ENCODE measurements at places on chromosomes 16 and 17.

GRCh38 chr17:80248001-80248893 lies 12.4 kb upstream of the RNF213 start:
- DNase-seq: no peak

GRCh38 chr16:89094252-89094879 lies 714 bp downstream of the ACSF3 start:
- no peak for DNase-seq

DNA sequence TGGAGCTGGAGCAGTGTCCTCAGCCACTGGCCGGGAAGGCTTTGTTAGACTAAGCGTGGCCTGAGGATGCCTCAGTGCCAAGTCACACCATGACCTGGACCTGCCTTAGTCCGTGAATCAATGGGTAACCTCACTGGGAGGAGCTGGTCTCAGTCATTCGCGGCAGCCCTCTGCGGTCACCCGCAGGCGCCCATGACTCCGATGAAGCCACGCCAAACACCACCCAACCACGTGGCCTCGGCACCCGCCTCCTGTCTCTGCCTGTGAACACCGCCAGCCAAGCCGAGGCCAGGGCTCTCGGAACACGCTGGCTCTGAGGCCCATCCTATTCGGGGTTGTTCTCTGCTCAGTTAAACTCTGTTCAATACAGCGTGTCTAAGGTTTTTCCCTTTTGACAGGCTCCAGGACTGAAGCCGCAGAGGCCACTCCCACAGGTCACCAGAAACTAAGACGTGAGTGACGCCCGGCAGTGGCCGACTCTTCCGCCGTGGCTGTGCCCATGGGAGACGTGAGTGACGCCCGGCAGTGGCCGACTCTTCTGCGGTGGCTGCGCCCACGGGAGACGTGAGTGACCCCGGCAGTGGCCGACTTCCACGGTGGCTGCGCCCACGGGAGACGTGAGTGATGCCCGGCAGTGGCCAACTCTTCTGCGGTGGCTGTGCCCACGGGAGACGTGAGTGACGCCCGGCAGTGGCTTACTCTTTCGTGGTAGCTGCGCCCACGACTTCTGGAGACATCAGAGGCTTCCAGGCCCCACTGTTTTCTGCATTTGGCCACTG lies 16.8 kb upstream of the PABPN1L start:
- no peak for DNase-seq

- peak; percentile 80 for DNase-seq
These were observed 421 bp upstream of the DLX4 start for GRCh38 chr17:49968405-49969133.

DNA sequence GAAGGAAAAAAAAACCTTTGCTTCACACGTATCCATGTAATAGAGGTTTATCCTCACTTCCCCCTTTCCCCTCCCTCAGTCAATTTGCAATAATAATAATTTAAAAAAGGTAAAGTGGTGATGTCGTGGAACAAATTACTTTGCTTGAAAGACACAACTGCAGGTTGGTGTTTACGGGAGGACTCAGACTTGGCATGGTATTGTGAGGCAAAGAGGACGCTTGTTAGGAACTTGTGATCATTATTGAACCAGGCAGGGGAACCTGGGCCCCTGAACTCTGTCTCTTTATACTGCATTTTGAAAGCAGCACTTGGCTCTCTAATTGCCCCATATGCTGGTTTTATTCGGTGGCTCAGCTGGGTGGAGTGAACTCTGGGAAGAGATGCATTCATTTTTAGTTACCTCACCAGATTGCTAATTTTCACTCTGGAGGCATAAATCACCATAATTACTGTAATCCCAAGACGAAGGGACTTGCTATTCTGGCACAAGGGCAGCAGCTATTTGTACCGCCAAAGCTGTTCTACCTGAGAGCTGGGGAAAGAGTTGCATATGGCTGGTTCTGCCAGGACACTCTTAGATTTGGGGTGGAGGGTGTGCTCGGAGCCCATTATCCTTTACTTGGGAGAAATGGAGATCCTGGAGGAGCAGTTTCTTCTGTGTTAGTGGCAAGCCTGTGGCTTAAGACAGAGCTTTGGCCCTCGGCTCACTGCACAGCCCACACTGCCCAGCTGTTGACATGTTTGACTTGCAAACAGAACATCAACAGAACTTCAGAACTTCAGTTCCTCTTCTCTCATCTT lies 5.7 kb upstream of the DHX8 start:
- DNase-seq: no peak

GRCh38 chr17:58370309-58370708 lies 18.3 kb upstream of the SUPT4H1 start:
- DNase-seq: no peak

- no peak for DNase-seq
These were observed 19.7 kb upstream of the INTS2 start for GRCh38 chr17:61947367-61948078.

DNA sequence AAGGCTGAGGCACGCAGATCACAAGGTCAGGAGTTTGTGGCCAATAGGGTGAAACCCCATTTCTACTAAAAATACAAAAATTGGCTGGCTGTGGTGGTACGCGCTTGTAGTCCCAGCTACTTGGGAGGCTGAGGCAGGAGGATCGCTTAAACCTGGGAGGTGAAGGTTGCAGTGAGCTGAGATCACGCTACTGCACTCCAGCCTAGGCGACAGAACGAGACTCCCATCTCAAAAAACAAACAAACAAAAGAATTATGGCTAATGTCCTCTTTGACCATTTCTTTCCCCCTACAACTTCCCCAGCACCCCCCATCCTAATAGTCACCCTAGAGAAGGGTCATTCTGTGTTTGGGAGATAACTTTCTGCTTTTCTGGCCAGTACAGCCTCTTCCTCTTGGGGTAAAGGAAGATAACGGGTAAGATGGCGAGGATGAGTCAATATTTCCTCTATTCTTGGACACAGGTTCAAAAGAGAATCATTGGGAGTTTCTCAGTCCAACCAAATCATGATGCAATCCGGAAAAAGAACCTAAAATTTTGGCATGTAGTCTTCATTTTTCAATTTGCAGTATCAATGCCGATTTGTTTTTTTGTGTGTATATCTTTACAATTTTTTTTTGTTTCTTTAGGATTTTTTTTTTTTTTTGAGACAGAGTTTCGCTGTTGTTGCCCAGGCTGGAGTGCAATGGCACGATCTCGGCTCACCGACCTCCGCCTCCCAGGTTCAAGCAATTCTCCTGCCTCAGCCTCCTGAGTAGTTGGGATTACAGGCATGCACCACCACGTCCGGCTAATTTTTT lies 107.6 kb upstream of the MED13 start:
- no peak for DNase-seq

DNA sequence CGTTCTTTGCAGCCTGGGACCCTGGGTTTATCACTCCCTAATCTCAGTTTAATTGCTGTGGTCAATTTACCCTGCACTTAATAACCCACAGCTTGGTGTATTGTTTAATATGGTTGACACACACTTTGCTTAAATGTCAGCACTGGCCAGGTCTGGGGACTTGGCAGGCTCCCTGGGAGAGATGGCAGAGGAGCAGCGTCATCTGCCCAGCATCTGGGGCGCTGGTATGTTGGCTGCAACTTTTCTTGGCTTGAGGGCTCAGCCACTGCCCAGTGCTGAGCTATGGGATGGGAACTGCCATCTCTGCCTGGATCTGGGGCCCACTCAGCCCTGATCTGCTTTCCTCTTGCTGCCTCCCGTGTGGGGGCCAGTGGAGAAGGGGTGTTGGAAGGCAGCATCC lies 115.7 kb upstream of the IRX3 start:
- no peak for DNase-seq

DNA sequence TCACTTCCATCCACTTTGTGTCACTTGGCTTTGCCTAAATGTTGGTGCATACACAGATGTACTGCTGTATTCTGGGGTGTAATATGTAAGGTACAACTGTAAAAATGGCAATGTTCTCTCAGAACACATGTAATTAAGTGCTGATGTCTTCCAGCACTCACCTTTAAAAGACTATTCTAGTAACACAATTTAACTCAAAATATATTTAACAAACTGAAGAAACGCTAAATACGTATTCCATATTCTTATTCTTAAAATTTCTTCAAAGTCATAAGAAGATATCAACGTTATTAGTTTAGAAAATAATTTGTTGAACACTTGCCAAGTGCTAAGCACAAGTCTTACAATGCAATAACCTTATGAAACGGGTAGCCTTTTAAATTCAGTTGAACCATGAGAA lies 3.6 kb downstream of the CMC2 start:
- DNase-seq: no peak

DNA sequence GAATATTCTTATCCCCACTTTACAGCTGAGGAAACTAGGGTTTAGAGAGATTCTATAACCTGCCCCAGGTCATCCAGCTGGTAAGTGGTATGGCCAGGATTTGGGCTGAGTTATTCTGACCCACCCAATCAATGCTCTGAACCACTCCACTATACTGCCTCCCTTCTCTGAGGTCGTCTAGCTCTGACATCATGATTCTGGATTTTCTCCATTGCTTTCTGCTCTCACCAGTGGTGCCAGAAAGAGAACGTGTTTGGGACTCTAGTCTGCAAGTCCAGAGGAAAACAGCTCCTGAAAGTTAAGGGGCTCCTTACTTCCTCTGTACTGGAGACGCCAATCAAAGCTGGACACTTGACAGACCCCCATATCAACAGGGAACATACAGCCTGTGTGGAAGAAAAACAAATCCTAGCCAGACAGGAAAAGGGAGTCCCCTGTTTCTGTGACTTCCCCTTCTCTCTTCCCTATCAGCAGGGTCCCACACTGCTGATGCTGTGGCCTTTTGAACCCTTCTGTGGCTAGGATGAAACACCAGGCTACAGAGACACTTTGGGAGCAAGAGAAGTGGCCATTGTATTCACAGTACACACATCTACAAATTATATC lies 6.0 kb upstream of the EZH1 start:
- DNase-seq: no peak

DNA sequence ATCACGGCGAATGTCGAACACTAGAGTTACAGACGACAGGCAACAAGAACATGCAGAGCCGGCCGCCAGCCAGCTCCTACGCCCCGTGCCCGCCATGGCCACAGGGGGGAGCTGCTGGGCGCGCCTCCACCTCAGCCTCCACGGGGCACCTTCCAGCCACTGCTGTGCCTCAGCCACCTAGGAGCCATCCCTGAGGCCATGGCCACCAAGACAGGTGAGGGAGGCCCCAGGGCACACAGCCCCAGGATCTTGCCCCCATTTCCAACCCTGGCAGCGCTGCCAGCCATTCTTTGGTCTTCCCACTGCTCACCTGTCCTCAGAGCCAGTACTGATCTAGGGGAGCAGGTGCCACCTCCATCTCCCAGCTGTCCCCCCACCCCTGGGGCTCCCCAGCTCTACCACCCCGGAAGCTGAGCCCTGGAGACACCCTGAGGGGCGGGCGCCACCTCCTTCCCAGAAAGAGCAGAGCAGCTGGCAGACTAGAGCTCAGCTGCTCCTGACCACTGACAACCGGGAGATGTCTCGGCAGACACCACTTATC lies 11.8 kb downstream of the GNPTG start:
- DNase-seq: peak; percentile 77

- no peak for DNase-seq
These were observed 72.8 kb upstream of the BRD7 start for GRCh38 chr16:50441486-50442157.

GRCh38 chr17:31597646-31598398 lies 206.3 kb downstream of the RAB11FIP4 start:
- DNase-seq: no peak
